ENCODE measurements at places on chromosomes 12 and 14.

- DNase-seq, result no peak
Observed at GRCh38 chr12:132282031-132282949, 47.1 kb downstream of the GALNT9 start.

- DNase-seq, result peak; percentile 33
Observed at GRCh38 chr14:39229222-39229543, 4.5 kb upstream of the MIA2 start.

DNA sequence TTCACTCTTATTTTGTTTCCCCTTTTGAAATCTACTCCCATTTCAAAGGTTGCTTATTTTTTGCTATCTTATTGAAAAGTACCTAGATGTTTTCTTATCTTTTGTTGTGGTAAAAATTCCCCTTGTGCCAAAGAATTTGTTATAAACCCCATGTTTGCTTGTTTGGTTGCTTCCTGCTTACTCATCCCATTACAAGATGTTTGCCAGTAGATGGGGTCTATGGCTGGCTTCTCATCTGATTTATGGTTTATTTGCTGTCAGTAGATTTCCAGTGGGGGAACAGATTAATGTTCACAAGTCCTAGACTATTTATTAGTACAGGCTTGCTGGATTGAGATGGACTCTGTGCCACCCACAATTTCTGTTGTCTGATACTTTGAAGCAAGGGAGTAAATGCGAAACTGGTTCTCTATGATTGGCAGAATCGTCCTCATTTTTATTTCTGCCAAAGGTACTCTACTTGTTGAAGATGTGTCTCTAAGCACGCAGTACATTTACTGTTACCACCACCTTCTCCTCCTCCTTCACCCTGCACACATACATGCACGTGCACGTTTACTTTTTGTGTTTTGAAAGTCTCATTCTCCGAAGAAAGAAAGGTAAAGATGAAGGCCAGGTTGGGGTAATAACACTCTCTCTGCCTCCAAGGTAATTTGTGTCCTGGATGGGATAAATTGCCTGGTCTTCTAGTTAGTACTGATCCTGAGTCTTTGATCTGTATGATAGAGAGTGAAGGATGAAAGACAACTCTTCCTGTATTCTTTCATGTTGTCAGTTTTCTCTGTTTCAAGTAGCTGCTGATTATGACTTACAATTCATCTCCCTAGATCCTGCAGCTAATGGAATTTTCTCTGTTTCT lies 117.2 kb upstream of the ATP2B1 start:
- peak; percentile 61 for DNase-seq

DNA sequence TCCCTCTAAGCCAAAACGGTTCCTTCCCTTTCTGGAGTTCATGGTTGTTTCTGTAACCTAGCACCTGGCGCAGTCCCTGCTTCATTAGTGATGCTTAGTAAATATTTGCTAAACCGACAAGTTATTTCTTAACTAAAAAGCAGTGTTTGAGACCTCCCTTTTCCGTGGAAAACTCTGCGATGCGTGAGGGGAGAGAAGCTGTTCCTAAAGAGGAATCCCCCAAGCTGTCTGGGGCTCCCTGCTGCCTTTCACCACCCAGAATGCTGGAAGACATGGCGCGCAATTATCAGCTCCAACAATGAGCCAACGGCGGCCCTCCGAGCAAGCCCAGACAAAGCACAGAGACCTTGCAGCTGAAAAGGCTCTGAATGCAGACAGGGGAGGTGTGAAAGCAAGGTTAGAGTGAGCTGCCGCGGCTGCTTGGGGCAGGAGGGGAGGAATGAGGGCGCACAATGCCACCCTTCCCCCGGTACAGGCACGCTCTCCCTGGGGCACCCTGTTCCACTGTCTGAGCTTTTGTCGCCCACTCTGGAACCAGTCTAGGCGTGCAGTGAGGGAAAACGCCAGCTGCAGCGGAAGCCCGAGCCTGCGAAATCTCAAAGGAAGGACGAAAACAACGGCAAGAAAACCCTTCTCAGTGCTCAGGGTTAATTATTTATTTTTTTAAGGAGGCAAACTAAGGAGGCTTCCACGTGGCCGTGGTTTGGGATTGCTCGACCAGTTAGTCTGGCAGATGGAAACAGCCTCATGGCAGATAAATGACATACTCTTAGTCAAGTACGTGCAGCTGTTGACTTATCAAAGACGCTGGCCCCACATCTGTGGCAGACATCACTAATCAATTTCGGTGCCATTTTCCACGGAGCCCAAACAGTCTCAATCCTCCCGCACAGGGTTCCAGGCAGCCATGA lies 66.3 kb downstream of the RBM19 start:
- peak; percentile 27 for DNase-seq

GRCh38 chr12:81991868-81992267 lies 232.7 kb upstream of the PPFIA2 start:
- DNase-seq, result peak; percentile 2
